ENCODE measurements at places on chromosomes 4 and X.

GRCh38 chr4:116005037-116005805, 891.8 kb upstream of the NDST4 start:
- DNase-seq, result peak; percentile 52

- DNase-seq, result no peak
These were observed 162.8 kb upstream of the POU3F4 start for GRCh38 chrX:83345298-83345697.

DNA sequence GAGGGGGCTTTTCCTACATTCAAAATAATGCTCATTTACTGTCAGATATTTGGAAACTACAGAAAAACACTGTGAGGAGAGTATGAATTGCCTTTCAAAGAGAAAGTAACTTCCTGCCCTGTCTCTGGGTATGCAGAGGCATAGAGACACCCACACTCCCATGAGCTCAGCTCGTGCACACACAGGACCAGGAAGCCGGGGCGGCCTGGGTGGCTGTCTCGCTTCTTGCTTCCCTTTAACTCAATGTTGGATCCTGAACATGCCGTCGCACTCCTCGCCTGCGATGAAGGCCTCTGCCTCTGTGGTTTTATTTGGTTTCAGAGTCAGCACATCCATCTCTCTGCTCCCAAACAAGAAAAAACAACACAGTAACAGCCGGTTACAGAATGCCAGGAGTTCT, 40.1 kb upstream of the GPR78 start:
- DNase-seq, result no peak

GRCh38 chr4:42302348-42302747, 94.9 kb upstream of the SHISA3 start:
- peak; percentile 29 for DNase-seq

GRCh38 chrX:15151267-15152186, 118.4 kb downstream of the ASB9 start:
- peak; percentile 10 for DNase-seq

DNA sequence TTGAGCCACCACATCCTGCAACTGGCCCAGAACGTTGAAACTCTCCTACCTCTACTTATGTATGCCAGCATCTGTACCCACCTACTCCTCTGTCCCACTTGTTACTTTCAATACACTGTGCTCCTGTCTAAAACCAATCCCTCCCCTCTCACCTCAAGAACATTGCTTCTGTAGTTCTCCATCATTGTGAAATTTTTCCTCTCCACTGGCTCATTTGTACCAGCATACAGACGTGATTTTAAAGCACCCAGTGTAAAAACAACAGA, 25.5 kb upstream of the USO1 start:
- DNase-seq, result no peak

- no peak for DNase-seq
These were observed 75.8 kb downstream of the MAGEB10 start for GRCh38 chrX:27883468-27884092.
